8988T (cell line): ENCODE measurements at places on chromosomes 7 and 10.
A peak's percentile ranks its signal among the peaks of the same experiment; 100 is the strongest.

DNA sequence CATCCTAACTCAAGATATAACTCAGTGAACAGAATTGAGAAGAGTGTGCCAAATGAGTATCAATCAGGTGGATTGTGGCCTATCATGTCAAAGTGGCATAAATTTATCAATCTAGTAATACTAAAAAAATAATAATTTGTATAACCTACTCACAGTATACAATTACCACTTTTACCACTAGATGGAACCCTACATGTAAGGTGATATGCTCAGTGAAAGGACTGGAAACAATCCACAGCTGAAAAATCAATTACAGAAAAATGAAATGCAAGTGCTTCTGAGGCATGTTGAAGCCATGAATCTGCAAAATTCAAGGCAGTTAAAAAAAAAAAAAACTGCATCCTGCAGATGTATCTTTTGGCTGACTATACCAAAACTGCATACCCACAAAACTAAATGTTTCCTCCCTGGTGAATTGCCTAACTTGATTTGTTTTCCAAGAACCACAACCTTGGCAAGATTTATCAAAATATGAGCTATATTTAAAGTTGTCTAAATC, 13.9 kb downstream of the ARHGAP19 start:
- DNase-seq: no peak

DNA sequence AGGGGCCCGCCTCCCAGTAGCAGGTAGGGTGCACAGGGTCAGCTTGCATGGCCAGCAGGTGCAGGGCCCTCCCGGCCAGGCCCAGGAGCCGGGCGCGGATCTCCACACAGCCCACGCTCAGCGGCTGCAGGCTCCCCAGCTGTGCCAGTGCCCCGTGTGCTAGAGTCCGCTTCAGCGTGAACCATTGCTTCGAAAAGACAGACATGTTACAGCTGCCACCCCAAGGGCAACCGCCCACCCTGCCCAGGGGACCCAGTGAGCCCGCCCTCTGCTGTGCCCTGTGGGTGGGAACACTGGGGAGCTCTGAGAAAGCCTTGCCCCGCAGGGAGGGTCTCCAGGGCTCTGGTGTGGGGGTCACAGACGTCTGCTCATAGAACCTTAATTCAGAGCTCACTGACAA, 64.3 kb upstream of the NKX6-2 start:
- DNase-seq: no peak

- DNase-seq: no peak
These were observed 239.2 kb downstream of the RNLS start for GRCh38 chr10:88343761-88344484.

DNA sequence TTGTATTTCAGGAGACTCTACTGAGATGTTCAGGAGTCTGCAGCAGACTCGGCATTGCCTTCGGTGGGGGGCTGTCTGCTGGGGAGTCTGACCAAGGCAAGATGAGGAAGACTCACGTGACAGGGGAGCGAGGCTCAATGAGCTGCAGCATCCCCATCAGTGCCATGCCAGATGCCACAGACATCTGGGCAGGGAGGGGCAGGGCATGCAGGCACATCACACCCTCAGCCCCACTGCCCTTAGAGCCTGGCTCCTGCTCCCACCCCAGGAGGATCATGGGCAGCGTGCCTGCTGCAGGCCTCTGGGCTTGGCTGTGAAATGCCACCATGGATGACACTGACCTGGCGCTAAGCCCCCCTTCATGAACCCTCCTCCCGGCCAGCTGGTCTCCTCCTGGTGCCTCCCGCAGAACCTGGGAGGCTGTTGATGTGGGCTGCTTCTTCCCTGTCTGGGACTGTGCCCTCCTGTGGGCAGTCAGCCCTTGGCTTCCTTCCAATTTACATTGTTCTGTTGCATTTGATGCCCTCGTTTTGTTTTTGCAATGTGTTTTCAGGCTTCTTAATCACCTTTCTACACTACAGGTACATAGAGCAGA, 235.0 kb downstream of the PAXIP1 start:
- DNase-seq: no peak

- DNase-seq: no peak
These were observed 65.8 kb downstream of the CDK13 start for GRCh38 chr7:40015790-40016296.

DNA sequence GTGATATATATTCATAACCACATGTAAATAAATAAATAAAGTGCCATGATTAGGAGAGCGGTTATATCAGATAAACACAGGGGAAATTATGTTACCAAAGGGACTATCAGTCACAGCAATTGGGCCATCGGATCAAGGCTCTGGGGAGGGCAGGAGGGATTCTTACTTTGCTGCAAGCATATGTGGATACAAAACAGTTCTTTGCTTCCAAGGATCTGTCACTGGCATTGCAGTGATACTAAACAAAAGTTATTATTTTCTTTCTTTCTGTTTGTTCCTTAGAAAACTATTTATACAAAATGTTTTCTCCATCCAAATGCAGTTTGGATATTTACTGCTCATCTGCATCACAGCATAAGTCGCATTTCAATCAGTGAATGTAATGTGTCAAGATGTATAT, 188.4 kb upstream of the MGMT start:
- DNase-seq: no peak

DNA sequence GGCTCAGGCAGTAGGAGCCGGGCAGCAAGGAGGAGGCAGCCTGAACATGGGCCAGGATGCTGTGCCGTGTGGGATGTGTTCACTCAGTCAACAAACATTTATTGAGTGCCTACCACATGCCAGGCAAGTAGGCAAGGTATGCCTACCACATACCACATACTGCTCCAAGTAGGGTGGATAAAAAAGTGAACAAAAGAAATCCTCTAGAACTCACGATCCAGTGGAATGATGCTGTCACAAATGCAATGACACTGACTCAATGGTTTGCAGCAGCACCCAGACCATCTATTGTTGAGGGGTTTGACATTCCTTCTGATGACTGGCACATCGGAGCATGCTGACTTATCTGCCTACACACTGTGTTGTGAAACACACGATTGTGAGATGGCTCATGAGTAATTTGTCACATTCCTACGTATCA, 413.5 kb downstream of the NRG3 start:
- DNase-seq: peak; percentile 14

GRCh38 chr7:6530626-6531491, 20.4 kb downstream of the GRID2IP start:
- DNase-seq: no peak

DNA sequence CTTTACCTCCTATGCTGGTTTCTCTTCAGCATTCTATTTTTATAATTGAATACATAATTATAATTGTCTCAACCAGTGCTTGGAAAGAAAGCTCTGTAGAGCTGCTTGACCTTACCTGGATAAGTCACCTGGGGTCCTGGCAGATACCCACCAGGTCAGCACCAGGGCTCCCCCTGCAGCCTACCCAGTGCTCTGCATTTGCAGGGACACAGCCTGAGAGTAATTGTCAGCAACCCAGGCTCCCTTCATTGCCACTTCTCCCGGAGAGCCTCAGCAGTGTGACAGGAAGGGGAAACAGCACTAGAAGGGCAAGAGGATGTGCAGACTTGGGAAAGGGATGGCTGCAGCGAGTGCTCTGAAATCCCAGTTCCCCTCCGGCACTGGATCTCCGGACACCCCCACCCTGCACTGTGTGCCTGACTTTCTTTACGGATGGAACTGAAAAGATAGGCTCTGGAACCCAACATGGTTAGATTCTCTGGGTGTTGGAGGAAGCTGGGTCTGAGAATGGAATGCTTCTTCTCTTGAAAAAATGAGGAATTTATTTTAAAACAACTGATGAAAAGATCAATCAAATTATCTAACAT, 11.4 kb upstream of the PAX4 start:
- peak; percentile 34 for DNase-seq

DNA sequence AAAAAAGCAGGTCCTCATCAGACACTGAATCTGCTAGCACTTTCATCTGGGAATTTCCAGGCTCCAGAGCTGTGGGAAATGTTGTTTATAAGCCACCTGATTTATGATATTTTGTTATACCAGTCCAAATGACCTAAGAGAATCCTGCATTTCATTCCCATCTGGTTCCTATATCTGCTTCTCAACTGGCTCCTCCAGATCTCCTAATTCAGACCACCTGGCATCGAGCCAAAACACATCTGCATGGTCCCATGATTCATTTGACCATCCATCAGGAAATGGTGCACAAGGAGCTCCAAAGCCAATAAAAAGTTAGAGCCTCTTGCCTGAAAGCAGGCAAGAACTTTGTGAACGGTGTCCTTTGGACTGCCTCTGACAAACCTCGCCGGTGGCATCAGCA, 108.9 kb downstream of the IPMK start:
- DNase-seq: no peak

GRCh38 chr10:70843776-70844489, 28.2 kb downstream of the SGPL1 start:
- DNase-seq: no peak

DNA sequence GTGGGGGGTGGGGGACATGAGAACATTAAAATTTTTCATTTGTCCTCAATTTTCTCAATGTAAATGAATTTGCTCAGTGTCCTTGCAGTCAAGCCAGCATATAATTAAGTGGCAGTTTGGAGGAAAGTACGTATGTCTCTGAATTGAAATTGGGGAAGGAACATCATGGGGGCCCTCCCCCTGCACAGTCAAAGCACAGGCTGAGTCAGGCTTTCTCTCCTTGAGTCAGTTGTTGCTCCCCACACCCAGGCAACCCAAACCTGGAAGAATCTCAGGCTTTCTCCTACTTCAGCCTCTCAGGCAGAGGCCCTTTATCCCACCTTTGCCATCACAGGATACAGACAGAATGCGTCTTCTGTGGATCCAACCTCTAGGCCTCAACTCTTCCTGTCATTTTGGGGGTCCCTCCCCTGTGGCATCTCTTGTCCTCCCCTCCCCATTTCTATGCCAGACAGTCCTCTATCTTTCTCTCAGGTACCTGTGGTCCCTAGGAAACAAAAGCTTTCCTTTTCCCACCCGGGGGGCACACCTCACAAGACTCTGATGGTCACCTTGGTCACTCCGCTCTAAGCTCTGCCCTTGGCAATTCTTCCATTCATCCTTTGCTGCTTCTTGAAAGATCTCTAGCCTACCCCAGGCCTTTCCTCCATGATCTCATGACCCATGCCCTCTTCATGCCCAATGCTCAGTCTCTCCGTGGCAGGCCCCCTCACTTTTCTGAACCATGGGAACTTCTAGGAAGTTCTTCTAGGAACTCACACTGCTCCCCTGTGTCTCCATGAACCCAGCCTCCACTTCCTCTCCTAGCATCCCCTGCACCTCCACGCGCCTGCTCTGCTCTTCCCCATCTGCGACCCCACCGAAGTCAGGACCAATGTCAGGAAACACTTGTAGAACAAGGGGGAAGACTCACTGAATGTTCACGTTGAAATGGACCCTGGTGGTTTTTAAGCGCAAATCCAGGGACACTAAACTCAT, 40.4 kb downstream of the CREB3L2 start:
- DNase-seq: no peak

DNA sequence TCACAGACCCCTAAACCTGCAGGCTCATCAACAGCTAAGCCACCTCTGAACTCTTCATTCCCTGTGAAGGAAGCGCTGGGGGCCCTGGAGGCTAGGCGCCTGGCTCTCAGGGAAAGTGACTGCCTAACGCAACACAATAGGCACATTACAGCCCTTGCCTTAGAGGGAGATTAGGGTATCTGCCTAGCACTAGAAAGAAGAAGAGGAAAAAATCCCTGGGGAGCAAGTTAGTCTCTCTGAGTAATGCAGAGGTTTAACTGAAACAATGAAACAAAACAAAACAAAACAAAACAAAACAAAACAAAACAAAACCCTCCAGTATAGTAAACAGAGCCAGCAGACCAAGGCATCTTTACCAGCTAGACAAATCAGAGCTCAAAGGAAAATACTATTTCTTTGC, 2.6 kb downstream of the ZNF777 start:
- no peak for DNase-seq

GRCh38 chr7:116902867-116903266, 40.5 kb downstream of the CAPZA2 start:
- no peak for DNase-seq

GRCh38 chr10:68502846-68503245, 24.5 kb downstream of the SLC25A16 start:
- no peak for DNase-seq

DNA sequence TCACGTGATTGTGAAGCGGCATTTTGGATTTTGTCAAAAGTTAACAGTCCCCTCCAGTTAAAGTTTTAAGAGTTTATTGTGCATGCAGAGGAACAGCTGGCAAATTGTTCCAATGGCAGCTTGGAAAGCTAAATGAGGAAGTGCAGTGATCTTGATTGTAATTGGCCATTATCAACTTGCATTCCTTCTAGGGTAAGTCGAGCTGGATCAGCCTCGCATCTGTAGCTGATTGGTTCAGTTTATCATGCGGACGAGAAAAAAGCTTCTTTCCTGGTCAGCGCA, 566 bp downstream of the ZNF789 start:
- DNase-seq: no peak

GRCh38 chr7:38615665-38616064, 15.5 kb downstream of the AMPH start:
- DNase-seq: no peak

- no peak for DNase-seq
These were observed 116.3 kb downstream of the MLLT10 start for GRCh38 chr10:21650353-21650752.

DNA sequence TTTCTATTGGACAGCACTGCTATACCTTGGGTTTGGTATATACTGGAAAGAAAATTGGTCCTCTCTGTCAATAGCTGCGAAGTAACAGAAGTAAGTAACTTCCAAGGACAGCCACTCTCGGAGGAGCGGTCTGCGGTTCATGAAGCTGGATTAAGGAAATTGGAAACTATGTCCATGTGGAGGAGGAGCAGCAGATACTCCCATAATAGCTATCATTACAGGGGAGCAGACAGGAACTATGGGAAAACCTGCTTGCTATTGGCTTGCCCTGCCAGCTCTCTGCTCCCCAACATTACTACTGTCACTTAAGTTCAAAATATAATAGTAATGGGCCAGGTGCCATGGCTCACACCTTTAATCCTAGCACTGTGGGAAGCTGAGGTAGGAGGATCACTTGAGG, 83.9 kb upstream of the TRIL start:
- DNase-seq: no peak

- no peak for DNase-seq
These were observed 971 bp downstream of the AEBP1 start for GRCh38 chr7:44104860-44105771.

GRCh38 chr7:1204460-1205140, 28.1 kb upstream of the UNCX start:
- no peak for DNase-seq

- no peak for DNase-seq
These were observed 661.7 kb upstream of the SORCS1 start for GRCh38 chr10:107826171-107826570.

GRCh38 chr7:76333511-76334101, 25.2 kb downstream of the YWHAG start:
- DNase-seq: no peak

GRCh38 chr10:112359606-112360307, 14.2 kb upstream of the ACSL5 start:
- no peak for DNase-seq

- DNase-seq: no peak
These were observed 629.0 kb downstream of the CCSER2 start for GRCh38 chr10:84957427-84957826.

GRCh38 chr10:98328163-98328562, 60.2 kb upstream of the LOXL4 start:
- DNase-seq: no peak
